ENCODE measurements at places on chromosomes 3 and 15.

DNA sequence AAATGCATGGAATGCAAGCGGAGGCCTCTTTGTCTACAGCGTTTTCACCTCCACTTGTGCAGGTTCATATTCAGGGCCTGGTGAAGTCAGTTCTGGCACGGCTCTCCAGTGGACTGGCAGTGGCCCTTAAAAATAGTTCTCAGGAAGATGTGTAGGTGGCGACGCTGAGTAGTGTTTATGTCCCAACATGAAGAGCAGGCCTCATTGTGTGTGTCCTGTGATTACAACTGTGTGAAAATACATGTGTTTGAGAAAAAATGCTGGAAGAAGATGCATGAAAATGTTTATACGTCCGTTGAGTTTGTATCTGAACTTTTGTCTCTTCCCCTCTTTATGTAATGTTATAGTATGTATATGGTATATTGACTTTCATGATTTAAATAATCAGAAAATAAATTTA, 7.2 kb downstream of the LIPC start:
- no peak for DNase-seq

GRCh38 chr3:85781806-85782205, 823.0 kb downstream of the CADM2 start:
- no peak for DNase-seq

DNA sequence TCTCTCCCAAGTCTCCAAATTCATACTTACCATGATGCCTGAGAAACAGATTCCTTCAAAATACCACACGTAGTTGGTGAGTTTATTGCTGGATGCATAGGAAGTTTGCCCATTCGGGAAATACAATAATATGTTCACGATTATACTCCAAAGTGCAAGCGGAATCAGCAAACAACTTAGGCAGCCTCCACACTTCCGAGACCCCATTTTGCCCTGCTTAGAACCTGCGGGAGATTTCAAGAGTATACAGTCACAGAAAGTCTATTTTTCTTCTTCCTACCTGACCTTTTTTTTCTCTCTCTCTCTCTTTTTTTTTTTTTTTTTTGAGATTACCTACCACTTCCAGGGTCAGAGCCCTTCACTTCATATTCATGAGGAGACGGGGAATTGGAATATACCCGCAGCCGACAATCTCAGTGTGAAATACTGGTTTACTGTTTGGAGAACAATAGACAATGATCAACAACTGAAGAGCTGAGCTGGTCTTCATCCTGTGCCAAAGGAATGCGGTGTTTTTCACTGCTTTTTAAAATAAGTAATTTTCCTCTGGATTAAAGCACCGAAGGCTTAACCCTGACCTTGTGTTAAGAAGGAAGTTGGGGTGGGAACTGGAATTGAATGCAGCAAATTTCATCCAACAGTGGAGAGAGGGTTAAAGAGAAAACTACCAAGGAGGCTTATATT, at the start of gene TM4SF18:
TM4SF18 (minus strand) TSS at position 461 of the 684 bp plus-strand sequence; CDS start at position 207, 254 bp downstream.
- no peak for DNase-seq

GRCh38 chr15:93129702-93130488, 40.9 kb upstream of the RGMA start:
- no peak for DNase-seq

DNA sequence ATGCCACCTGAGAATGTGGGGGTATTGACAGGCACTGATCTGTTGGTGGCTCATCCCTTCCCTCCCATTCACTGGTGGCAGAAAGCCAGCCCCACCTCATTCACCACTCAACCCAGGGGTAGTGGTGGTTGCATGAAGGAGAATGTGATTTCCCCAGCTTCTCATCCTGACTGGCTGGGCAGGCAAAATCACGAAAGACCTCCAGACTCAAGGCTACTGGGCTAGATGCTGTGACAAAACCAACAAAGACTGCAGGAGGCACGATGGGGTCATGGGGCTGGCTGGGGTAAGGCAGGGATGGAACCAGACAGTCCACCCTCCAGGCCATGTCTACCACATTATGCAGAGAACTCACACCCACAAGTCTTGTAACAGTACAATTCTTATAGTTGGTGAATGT, 33.9 kb downstream of the FSTL1 start:
- DNase-seq, result no peak

- DNase-seq, result no peak
Measured at GRCh38 chr3:42732196-42732828, 29.7 kb upstream of the HHATL start.

DNA sequence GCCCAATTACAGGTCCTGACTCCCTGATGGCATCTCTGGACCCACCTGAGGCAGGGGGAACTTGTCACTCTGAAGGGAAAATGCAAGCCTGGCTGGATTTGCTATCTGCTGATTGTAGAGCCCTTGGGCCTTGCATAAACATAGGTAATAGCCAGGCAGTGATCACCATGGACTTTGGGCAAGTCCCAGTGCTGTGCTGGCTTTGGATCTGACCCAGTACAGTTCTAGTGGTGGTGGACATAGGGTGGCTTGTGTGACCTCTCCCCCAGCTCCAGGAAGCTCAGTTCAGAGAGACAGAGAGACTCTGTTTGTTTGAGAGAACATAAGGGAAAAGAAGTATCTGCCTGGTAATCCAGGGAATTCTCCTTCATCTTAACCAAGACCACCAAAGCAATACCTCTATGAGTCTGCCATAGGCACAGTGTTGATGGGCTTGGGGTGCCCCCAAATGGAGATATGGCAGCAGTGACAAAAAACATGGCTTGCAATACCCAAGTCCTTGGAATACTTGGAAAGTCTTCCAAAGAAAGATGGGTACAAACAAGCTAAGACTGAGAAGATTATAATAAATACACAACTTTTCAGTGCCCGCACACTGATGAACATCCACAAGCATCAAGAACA, 348.5 kb downstream of the PYDC2 start:
- no peak for DNase-seq

DNA sequence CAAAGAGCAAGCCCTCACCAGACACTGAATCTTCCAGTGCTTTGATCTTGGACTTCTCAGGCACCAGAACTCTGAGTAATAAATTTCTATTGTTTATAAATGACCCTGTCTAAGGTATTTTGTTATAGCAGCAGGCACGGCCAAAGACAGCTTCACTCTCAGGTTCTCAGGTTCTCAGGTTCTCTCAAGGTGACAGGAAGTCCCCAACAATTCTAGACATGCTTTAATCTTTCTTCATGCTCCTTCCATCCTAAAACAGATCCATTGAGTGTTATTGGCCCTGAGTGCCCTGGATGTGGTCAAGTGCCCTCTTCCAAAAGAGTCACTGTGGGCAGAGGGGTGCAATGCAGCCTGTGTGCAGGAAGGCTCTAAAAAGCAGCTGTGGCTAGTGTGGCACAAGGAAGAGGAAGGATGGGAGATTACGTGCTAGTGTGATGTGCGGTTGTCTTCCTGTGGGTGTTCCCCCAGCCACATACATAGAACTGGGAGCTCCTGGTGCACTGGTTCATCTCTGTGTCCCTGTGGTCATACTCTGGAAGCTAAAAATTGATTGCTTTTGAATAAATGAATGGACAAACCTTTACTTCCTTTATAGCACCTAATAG, 11.0 kb upstream of the RAB7A start:
- no peak for DNase-seq

DNA sequence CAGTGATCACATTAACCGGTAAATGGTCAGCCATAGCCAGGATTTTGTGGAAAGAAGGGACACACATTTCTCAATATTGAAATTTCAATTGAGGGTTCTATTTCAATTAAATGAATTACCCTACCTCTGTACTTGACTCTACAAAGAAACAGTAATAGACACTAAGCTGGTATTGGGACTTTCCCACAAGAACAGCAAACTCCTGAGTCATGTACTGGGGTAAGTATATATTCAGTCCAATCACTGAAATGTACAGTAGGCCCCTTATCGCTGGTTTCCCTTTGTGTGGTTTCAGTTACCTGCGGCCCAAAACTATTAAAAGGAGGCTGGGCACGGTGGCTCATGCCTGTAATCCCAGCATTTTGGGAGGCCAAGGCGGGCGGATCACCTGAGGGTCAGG, 17.6 kb downstream of the ASB14 start:
- no peak for DNase-seq

DNA sequence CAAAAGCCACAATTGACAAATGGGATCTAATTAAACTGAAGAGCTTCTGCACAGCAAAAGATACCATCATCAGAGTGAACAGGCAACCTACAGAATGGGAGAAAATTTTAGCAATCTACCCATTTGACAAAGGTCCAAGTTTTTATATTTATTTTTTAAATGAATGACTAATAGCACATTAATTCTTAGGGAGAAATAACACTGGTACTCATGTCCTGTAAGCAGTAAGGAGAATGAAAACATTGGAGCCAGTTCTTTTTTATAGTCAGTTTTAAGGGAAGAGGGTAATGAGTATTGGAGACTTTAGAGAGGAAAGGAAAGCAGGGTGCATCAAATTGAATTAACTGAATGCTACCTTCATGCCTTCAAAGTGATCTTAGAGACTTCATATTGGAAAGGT, 404.7 kb upstream of the TGFBR2 start:
- DNase-seq, result no peak

DNA sequence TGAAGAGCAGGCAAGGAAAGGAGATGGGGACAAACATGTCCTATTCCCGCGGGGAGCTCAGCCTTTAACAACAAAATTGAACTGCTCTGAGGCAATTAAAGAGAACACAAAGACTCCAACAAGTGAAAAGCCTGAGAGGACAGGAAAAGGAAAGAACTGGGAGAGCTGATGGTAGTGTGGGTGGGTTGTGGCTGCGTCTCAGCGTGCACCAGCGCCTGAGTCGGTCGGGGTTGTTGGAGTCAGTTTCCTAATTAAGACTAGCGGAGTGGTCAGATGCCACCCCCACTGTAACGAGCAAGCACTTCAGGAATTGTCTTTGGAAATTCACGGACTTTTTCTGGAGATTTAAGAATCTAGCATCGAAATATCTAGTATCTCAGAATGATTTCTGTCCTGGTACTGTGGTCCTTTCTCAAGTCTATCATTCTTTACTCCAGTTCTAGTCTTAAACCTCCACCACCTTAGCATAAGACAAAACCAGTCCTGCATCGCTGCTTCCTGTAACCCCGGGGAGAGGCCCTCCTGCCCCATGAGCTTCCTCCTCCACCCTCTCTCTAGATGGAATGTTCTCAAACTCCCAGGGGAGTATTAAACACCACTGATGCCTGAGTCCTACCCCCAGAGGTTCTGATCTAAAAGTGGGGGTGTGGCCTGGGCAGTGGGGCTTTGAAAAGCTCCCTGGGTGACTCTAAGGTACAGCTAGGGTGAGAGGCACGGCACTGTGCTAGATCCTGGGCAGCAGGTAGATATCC, 104.0 kb downstream of the CYP19A1 start:
- DNase-seq, result no peak

DNA sequence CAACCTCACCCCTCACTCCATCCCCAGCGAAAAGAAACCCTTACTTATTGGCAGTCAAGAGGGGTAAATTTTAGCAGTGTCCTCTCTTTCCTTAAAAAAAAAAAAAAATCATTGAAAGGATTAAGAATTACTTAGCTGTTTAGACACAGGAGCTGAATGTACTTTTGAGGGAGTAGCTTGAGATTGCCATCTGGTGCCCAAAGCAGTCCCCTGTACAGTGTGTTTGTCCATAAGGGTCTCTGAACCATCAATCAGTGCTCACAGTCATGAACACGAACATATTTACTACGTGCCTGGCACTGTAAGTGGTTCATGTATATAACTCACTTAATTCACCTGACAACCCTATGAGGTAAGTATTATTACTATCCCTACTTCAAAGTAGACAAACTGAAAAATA, 463.5 kb downstream of the RAP2B start:
- DNase-seq, result no peak

DNA sequence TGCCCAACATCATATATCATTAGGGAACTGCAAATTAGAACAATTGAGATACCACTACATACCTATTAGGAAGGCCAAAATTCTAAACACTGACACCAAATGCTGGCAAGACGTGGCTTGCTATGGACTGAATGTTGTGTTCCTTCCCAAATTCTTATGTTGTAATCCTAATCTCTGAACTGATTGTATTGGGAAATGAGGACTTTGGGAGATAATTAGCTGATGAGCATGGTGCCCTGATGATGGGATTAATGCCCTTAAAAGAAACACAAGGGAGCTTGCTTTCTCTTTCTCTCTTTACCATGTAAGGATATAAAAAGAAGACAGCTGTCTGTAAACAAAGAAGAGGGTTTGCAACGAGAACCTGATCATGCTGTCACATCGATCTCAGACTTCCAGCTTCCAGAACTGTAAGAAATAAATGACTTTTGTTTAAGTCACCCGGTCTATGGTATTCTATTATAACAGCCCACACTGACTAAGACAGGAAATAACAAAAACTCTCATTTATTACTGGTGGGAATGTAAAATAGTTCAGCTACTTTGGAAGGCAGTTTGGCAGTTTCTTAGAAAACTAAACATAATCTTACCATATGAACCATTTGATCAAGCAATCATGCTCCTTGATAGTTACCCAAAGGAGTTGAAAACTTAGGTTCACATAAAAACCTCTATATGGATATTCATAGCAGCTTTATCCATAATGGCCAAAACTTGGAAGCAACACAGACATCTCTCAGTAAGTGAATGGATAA, 458.3 kb upstream of the CBLB start:
- no peak for DNase-seq

DNA sequence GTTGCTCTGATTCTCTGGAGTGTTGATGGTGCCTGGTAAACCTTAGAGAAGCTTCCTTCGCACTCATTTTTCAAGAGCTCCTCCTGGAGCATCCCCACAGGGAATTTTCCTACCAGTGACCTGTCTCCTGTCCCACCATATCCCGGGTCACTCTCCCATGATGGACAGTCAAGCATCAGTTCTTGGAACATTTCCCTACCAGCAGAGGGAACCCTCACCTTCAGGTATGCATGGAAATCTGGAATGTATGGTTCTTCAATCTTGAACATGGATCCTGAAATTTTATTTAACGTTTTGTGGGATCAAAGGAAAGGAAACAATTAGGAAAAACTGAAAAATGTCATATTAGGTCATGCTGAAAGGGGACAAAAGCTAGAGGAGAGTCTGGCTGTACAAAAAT, 153.8 kb downstream of the SPATA16 start:
- DNase-seq, result no peak

GRCh38 chr3:123449997-123450604, 1.2 kb upstream of the ADCY5 start:
- DNase-seq, result no peak

DNA sequence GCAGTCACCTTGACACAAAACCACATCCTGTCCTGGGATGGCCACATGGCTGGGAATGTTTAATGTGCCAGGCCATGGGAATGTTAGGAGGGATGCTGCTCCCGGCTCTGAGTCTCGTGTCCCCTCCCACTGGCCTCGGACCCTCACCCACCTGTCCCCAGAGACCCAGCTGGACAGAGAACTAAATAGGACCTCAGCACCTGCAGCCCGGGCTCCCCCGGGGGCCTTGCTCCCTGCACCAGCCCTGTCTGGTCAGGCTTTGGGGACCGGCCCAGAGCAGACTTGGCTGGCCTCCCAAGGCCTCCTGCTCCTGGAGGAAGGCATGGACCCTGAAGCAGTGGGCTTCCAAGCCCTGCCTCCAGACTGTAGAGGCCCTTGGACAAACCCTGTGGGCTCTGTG, 100.0 kb upstream of the IQSEC1 start:
- no peak for DNase-seq

DNA sequence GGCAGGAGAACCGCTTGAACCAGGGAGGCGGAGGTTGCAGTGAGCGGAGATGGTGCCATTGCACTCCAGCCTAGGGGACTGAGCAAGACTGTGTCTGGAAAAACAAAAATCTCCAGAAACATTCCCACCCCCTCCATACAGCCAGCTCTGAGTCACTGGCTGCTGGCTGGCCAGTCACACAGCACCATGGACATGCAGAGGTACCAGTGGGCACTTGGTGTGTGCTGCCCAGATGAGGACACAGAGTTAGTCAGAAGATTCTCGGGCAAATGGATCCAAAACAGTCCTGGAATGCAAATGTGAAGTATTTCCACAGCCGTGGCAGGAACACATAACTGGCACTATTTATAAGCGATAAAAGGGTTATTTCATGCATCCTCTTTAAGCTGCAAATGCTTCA, 44.6 kb downstream of the BDH1 start:
- DNase-seq, result no peak

All from GM18507 (cell line).